ENCODE measurements at places on chromosomes 2 and 18.

GRCh38 chr18:3458378-3458777, 8.4 kb downstream of the TGIF1 start:
- DNase-seq: no peak

GRCh38 chr2:38170067-38170466, 94.1 kb upstream of the CYP1B1 start:
- DNase-seq: no peak

DNA sequence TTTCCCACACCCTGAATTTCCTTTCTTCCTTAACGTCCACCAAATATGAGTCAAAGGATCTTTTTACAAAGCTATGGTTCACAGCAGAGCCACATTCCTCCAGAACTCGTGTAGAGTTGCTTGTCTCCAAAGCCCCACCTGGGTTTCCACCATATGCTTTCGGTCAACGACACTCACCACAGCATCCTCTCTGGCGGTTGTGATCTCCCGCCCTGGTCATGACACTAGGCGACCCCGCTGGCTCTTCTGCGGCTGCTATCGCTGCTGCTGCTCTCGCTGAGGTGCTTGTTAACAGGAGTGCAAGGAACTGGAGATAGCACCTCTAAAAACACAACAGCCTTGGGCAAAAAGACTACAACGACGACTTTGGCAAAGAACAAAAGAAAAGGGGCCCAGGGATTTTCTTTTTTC, 340 bp downstream of the SLC40A1 start:
- DNase-seq: peak; percentile 31

- DNase-seq: no peak
Observed at GRCh38 chr2:134039912-134040581, 213.8 kb upstream of the MGAT5 start.

DNA sequence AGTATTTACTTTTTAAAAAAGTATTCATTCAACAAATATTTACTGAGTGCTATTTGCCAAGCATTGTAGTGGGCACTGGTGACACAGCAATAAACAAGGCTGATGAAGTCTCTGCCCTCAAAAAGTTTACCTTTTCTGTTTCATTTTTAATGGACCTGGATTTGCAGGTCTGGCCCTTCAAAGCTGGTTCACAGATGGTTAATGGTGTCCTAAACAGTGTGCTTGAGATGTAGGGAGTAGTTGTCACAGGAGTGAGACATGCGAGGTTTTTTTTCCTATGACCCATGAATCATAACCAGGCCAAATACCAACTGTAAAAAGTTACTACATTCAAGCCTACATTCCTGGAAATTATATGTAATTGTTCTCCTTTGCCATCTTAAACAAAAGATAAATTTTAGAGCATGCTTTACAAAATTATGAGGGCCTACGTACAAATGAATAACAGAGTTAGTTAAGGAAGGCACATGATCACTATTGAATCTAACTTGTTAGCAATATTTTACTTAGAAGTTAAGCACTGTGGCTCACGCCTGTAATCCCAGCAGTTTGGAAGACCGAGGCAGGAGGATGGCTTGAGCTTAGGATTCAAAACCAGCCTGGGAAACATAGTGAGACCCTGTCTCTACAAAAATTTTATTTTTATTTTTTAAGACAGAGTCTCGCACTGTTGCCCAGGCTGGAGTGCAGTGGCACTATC, 223.9 kb downstream of the MBD5 start:
- no peak for DNase-seq

DNA sequence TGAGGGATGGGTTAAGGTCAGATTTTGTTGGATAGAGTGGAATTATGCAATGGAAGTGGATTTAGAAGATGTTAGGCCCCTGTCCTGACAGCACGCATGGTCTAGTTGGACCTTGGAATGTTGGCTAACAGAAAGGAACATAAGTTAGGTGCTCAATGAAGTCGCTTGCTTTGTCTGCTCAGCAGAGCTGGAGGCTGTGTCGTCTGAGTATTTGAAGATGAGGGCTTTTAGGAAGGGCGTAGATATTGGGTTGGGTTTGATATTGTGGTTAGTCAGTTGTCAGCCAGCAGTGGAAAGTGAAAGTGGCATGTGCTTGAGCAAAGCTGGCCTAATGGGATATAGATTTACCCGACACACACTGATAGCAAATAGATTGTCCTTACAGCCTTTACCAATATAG, 239.3 kb downstream of the PRKCE start:
- no peak for DNase-seq
